Immature natural killer cell (primary cell): ENCODE measurements at places on chromosomes 2 and 18. TPM values are rescaled to one million over a fixed set of nuclear protein-coding genes. Genes with fewer than 3 reads are reported as not detected.

GRCh38 chr18:21823848-21824247, 83.3 kb downstream of the MIB1 start:
- DNase-seq = no peak

GRCh38 chr2:180716186-180717180, 263.9 kb upstream of the UBE2E3 start:
- DNase-seq = no peak

DNA sequence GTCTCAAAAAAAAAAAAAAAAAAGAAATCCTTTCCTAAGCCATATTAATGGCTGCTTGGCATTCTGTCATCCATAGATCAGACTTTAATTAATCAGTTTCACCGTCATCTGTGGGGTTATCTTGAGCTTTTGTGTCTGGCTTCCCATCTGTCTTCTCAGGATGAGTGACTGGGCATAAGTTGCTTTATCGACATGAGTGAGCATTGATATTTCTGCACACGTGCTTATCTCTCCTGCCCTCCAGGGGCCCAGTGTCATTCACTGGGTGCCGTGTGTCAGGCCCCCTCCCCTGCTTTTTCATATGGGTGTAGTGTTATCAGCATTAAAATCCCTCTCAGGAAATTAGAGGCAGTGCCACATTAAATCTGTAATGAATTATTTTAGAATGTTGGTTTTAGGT, 65.6 kb downstream of the SH3BP4 start:
- DNase-seq = no peak

- peak; percentile 19 for DNase-seq
These were observed 129.6 kb upstream of the SLC1A4 start for GRCh38 chr2:64859312-64860212.

- no peak for DNase-seq
These were observed 71.9 kb downstream of the ACVR2A start for GRCh38 chr2:147916723-147917122.

GRCh38 chr18:50844554-50844953, 24.7 kb upstream of the MRO start:
- no peak for DNase-seq

- no peak for DNase-seq
These were observed 251.4 kb upstream of the ZEB2 start for GRCh38 chr2:144771348-144771747.

- no peak for DNase-seq
These were observed 12.4 kb upstream of the RPL37A start for GRCh38 chr2:216486271-216486670.

DNA sequence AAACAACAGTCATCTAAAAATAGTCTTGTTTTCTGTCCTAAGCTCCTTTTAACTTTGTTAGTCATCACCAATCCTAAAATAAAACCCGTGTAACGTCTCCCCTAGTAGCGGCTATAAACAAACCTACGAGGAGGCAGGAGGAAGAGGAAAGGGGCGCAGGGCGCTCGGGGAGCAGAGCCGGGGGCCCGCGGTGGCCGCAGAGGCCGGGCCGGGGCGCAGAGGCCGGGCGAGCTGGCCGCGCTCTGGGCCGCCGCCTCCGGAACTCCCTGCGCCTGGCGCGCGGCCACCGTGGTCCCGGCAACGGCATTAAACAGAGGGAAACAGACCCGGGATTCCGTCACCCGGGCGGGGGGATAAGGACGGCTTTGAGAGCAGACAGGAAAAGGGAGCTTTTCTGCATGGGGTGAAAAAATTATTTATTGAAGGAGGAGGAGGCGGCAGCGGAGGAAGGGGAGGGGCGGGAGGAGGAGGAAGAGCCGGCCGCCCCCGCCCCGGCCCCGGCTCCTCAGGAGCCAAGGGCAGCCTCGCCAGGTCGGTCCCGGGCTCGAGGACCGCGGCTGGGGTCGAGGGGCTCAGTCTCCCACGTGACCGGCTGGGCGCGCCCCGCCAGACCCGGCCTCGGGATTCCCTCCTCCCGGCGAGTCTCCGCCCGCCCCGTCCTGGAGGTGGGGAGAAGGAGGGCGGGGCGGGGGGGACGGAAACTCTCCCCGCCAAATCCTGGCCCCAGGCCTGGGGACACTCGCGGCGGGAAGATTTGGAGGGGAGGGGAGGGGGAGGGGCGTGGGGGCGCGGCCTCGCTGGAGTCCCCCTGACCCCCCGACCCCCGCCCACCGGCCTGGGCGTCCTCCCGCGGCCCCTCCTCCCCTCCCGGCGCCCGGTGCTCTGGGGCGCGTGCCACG, 1.8 kb upstream of the NFATC1 start:
- no peak for DNase-seq

GRCh38 chr18:75090336-75090735, 118.6 kb downstream of the PTGR3 start:
- no peak for DNase-seq

DNA sequence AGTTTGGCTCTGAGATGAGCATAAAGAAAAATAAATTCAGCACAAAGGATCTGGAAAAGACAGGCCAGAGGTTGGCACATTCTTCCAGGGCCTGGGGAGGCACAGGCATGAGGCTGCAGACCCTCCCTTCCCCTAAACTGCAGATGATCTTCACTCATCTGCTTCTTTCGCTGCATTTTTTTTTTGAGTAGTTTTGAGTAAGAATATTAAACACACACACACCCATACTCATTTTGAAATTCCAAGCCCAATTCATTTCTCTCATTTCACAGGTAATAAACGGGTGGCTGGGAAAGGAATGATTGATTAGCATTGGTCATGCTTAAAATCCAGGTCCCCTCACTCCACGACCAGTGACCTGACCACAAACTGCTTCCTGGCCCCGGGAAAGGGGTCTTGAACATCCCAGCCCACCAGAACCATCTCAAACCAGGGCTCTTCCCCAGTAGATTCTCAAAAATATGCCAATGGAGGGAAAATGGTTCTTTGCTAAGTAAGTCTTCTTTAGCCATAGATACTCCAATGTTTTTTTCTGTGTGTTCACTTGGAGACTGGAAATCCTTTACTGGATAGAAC, 219.6 kb downstream of the ANAPC1 start:
- DNase-seq = no peak

- no peak for DNase-seq
These were observed 11.3 kb downstream of the SIX2 start for GRCh38 chr2:44997963-44998362.

DNA sequence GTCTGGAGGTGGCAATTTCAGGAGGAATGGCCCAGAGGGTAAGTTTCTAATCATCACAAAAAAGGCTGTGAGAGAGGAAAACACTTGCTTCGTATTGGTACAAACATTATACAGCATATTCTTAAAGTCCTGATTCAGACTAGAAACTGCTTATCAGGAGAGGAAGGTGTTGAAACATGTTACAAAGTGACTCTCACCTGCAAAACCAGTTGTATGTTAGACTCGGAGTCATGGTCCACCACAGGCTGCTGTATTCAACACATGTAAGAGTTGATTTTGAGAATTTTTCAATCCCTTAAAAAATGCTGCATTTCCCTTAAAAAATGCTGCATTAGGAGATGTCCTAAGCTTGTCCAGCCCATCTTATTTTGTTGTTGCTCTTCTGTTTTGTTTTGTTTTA, 61.5 kb downstream of the MBP start:
- DNase-seq = no peak

DNA sequence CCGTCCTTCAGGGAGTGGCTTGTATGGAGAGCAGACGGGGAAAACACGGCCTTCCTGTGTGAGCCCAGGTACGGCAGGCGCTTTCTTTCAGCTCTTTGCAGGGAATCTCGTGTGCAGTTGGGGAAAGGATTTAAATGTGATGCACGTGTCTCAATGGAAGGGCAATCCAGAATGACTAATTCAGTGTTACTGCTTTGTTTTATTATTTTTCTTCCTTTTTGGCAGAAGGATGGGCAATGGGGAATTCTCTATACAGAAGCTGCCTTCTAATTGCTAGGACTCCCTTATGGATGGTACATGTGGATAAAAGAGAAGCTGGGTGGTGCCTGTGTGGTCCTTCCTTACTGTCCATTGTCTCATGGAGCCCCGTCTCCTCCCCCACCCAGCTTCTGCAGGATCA, 107.4 kb downstream of the WDSUB1 start:
- no peak for DNase-seq

DNA sequence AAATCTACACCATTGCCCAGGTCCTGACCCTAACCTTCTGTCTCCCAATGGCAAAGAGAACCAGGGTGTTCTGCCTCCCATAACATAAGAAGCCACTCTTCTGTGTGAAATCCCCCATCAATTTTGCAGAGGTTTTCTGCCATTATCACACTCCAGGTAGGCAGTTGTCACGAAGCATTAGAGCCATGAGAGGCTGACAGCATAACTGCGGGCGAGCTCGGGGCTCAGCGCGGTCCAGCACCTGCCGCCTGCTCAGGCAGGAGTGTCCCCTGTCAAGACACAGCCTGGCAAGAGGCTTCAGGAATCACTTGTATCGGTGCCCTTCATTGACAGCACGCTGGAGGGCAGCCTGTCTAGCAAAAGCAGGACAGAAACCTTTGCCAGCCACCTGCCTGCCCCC, 251.2 kb downstream of the SATB2 start:
- no peak for DNase-seq

DNA sequence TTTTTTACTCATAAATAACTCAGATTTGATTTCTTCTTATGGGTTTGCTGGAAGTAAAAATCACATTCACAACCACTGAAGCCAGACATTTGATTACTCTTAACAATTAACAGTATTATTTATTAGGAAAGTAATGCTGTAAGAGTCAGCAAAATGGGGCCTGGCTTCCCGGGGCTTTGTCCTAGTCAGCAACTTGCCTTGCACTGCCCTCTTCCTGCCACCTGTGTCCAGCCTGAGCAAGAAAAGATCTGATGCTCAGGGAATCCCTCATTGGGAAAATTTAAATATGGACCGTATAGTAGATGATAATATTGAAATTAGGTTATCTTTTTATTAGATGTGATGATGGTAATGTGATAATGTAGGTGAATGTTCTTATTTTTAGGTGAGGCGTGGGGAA, 30.8 kb upstream of the ACYP2 start:
- no peak for DNase-seq

GRCh38 chr2:80322311-80322920, 17.9 kb upstream of the LRRTM1 start:
- no peak for DNase-seq

DNA sequence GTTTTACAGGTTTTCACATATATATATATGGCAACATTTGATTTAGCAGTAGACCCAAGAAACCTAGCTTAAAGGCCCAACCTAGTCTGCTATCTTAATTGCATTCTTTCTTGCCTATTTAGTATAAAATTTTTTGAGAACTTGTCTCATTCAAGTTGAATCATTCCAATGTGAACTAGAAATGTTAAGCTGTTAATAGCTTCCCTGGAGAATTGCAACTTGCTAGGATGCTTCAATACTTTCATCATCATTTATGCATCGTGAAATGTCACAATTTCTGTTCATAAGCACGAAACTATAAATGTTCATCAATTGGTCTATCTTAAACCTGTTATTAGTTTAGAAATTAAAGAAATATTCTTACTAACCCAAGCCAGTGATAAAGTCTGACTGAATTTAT, 217.6 kb downstream of the BABAM2 start:
- DNase-seq = no peak

GRCh38 chr2:241373446-241373845, 17.4 kb downstream of the FARP2 start:
- DNase-seq = no peak

- DNase-seq = no peak
These were observed 34.8 kb downstream of the TRAPPC12 start for GRCh38 chr2:3414133-3414860.

- no peak for DNase-seq
These were observed 146.0 kb upstream of the MAP3K20 start for GRCh38 chr2:172929644-172930043.

- no peak for DNase-seq
These were observed 122.5 kb downstream of the SOCS6 start for GRCh38 chr18:70411307-70411706.

DNA sequence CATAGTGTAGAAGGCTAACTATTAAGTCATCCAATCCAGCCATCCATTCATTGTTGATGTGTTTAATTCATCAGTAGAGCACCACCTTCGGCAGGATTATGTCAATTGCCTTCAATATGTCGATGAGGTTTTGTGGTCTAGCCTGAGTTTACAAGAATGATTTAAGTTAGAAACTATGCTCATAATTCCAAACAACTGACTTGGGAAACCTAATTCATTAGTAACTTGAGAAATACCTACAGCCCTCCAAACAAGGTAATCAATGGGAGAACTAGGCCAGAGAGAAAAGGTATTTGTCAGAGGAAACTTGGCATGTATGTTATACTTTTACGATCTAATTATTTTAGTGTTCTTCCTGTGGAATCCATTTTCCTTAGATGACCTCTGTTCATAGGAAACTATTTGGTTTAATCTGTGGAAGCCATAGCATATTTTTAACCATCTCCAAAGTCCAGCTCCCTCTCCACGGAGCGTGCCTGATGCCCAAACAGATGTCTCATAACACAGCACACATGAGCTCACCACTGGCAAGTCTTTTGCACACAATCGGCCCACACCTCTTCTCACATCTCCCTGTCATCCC, 148.5 kb downstream of the GFPT1 start:
- no peak for DNase-seq

- DNase-seq = no peak
These were observed 165.0 kb downstream of the BCL2 start for GRCh38 chr18:63154350-63155152.

DNA sequence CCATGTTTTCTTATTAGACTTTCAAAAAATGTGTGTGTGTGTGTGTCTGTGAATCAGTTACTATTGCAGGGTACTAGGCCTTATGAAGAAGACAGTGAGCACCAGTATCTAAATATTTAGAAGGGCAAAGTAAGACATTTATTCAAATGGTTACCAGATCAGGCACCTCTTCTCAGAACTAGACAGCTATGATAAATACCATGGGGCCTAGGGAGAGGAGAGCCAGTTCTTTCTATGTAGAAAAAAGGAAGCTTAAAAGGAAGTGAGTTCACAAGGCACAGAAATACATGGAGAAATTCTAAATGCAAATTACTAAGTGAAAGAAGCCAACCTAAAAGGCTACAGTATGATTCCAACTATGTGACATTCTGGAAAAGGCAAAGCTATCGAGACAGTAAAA, 261.3 kb downstream of the SOX11 start:
- DNase-seq = no peak

- no peak for DNase-seq
These were observed 85.5 kb downstream of the SCN1A start for GRCh38 chr2:166042356-166042755.

- no peak for DNase-seq
These were observed 530.0 kb downstream of the BCL11A start for GRCh38 chr2:60023256-60023985.

GRCh38 chr2:88517759-88518201, 65.3 kb upstream of the FOXI3 start:
- no peak for DNase-seq

MARCHF4 gene
- 0.19 TPM for polyA plus RNA-seq

TMEM182 gene
- 6.5 TPM for polyA plus RNA-seq

RAB10 gene
- 80.5 TPM for polyA plus RNA-seq

LRATD1 gene
- not detected for polyA plus RNA-seq

DNER gene
- polyA plus RNA-seq = not detected

TMEM17 gene
- polyA plus RNA-seq = 2.2 TPM

EFEMP1 gene
- polyA plus RNA-seq = not detected

TCF7L1 gene
- not detected for polyA plus RNA-seq
